Effector memory CD8-positive, alpha-beta T cell (primary cell): ENCODE measurements at places on chromosomes 1 and 21.
A peak's percentile ranks its signal among the peaks of the same experiment; 100 is the strongest.

GRCh38 chr1:6389971-6390370, 3.6 kb downstream of the ACOT7 start:
- no peak overlapping the region for H3K27ac ChIP-seq
- no peaks in the 10 kb centered on the region for H3K27me3 ChIP-seq
- no peak overlapping the region for H3K4me3 ChIP-seq

DNA sequence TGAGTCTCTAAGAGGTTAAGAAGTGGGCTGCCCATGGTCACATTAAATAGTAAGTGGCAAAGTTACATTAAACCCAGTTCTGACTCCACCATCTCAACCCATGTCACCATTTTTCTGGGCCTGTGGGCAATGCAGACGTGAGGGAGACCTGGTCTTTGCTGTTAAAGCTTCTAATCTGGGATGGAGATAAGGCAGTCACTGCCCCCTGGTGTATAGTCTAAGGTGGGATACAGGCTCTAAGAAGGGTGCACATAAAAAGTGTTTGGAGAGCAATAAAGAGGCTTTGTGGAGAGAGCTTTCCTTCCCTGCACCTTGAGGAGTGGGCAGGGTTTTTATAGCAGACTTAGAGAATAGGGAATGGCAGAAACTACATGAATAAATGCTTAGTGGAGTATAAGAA, 141.3 kb downstream of the ROR1 start:
- no peak for DNase-seq
- no peaks in the 10 kb centered on the region for H3K4me1 ChIP-seq
- peaks cover 8% of the 10 kb centered on the region for H3K27me3 ChIP-seq
- no peak overlapping the region for H3K27ac ChIP-seq

DNA sequence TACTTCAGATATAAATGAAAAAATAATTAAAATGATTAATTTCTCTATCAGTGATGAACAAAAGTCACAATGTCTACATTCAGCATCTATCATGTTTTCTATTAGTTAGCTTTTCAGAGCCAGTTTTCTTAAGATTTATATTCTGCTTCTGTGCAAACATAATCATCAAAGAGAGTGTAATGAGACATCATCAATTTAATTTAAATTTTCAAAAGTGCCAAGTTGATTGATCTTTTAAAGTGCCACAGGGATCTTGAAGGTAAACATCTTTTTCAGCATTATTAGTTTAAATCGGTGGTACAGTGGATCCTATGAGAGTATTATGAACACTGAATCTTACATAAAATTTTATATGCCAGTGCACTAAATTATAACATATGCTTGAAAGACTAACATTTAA, 1176.1 kb downstream of the PLA2G4A start:
- H3K4me1 ChIP-seq = no peaks in the 10 kb centered on the region
- H3K27me3 ChIP-seq = no peaks in the 10 kb centered on the region
- no peaks in the 10 kb centered on the region for H3K36me3 ChIP-seq
- no peak for DNase-seq
- no peak overlapping the region for H3K27ac ChIP-seq
- H3K4me3 ChIP-seq = no peak overlapping the region

- peaks cover 82% of the 10 kb centered on the region for H3K27me3 ChIP-seq
- H3K4me3 ChIP-seq = no peak overlapping the region
- no peaks in the 10 kb centered on the region for H3K36me3 ChIP-seq
- DNase-seq = no peak
- peaks cover under 1% of the 10 kb centered on the region for H3K4me1 ChIP-seq
These were observed 24.2 kb downstream of the TMEM51 start for GRCh38 chr1:15177710-15178166.

DNA sequence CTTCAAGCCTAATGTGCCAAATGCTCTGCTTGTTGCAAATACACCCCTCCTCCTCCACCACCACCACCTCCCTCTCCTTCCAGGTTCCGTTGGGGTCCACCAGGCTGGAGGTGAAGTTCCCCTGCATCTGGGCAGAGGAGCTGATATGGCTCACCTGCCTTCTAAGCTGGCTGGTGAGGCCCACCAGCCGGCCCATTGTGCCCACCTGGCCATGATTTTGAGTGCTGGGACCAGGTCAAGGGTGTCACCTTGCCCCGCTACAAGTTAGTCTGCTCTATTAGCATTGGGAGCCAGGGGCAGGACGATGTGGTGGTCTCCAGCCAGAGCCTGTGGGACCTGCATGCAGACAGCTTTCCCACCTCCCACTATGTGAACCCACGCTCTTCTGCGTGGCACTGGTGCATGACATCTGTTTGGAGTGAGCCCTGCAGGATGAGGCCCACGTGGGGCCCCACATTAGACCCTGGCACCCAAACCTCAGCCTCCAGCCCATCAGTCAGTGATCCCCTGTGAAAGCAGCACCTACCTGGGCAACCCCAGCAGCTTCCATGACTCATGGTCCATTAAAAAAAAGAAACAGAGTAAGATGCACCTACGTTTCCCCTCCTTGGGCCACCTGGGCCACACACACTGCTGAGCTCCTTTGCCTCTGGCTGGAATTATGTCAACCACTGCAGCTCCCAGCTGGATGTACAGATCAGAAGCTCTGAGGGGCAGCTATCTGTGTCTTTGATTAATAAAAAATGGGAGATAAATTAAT, 15.6 kb upstream of the CDCP2 start:
- no peak overlapping the region for H3K4me3 ChIP-seq
- no peaks in the 10 kb centered on the region for H3K36me3 ChIP-seq
- DNase-seq = no peak
- no peak overlapping the region for H3K27ac ChIP-seq
- H3K27me3 ChIP-seq = peaks cover 6% of the 10 kb centered on the region

DNA sequence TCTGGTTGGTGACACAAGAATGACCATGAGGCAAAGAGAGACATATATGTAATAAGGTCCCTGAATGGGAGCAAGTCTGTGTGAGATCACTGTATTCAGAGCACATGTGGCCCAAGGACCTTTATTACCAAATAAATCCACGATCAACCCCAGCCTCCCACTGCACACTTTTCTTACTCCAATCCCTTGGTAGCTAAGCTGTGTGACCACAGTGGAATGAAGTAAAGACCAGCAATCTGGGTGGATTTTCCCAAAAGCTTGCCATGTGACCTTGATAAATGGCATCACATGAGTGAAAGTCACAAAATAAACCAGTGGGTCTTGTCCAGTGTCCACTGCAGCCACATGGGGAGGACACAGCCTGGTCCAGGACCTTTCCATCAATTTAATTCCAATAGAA, 36.7 kb upstream of the TLR5 start:
- H3K27ac ChIP-seq = no peak overlapping the region
- H3K27me3 ChIP-seq = peaks cover 45% of the 10 kb centered on the region
- H3K4me3 ChIP-seq = no peak overlapping the region
- H3K4me1 ChIP-seq = peaks cover 7% of the 10 kb centered on the region
- no peak for DNase-seq

DNA sequence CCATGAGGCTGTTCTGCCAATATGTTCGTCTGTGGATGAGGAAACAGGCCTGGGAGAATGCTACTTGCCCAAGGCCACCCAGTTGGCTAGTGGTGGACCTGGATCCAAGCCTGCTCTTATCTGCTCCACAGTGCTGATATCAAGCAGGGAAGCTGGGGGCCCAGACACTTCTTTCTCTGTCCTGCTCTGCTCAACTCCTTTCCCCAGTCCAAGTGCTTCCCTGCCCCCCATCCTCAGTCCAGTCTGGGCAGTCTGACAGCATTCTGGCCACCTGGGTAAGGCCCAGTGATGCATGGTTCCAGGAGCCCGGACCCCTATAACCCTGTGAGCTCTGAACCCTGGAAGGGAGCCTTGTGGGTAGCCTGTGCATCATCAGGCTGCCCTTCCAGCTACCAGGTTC, 4.2 kb upstream of the PAQR7 start:
- DNase-seq = no peak
- no peaks in the 10 kb centered on the region for H3K27me3 ChIP-seq
- H3K36me3 ChIP-seq = no peaks in the 10 kb centered on the region
- H3K27ac ChIP-seq = peak overlapping the region; percentile 47

DNA sequence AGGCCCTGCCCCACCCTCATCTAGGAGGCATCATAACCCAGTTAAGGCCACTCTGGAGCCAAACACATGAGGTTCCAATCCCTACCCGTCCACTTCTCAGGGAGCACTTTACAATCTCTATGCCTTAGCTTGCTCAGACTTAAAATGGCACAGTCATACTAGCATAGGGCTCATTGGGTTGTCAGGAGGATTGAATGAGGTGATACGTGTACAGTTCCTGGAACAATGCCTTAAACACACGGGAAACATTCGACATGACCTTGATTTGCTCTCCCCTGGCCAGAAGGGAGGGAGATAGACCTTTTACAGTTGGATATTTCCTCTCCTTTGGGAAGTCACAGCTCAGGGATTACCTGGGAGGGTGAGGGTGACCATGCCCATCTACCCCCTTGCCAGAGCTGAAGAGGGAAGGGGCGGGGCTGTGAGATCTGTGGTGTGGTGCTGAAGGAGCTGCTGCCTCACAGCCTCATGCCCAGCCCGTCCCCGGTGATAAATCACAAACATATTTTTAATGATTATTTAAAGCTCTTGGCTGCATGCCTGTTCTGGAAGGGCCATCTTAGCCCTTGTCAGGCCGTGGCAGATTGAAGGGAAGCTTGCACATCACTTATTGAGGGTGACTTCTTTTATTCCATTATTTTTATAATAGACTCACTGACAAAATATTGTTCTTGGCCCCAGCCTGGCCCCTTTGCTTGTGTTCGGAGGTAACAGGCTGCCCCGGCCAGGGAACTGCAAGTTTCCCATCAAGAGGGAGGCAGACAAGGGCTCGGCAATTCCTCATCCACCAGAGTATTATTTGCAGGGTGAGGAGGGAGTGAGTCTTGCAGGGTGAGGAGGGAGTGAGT, 83.4 kb downstream of the FOXD2 start:
- no peak overlapping the region for H3K27ac ChIP-seq
- H3K4me3 ChIP-seq = no peak overlapping the region
- H3K27me3 ChIP-seq = peaks cover 93% of the 10 kb centered on the region
- no peaks in the 10 kb centered on the region for H3K36me3 ChIP-seq
- DNase-seq = no peak

DNA sequence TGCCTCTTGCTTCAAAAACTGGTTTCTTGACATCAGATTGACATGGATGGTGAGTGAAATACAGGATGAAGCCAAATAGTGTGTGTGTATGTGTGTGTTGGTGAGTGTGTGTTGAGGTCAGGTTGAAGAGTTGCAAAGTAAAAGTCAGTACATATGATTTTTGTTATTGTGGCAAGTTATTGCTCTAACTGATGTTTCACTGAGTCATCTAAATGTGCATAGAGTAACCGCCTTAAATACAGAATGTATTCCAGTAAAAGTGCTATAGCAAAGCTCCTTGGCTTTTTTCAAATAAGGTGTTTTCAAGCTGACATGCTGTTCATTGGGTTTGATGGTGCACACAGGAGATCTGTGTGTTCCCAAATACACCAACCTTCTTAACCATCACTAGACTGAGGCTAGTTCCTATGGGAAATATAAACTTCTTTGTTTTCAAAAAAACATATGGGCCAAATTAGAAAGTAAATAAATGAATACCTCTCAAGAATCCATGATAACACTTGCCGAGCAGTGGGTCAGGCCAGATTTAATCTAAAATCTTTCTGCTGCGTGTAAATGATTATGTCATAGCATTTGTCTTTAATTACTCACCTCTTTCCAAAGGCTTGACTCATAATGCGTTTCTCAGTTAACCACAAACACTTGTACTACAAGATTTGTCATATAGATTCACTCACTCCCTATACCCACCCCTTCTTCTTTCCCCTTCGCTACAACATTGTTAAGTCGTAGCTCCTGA, 151.1 kb downstream of the LYPLAL1 start:
- no peak for DNase-seq
- no peaks in the 10 kb centered on the region for H3K36me3 ChIP-seq
- H3K4me3 ChIP-seq = no peak overlapping the region
- no peaks in the 10 kb centered on the region for H3K27me3 ChIP-seq

DNA sequence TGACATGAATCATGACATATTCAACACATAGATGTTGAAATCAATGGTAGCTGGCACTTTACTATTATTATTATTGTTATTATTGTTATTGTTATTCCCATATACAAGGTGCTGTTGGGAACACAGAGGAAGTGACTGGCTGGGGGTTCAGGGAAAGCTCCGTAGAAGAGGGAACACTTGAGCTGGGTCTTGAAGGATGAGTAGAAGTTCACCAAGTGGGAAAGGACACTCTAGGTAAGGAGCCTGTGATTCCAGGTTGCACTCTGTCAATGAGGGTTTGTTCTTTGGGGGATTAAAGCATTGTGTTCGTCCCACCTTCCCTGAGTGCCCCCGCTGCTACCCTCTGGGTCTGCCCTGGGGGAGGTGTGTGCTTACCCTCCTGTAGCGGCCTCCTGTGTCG, 14.1 kb downstream of the ZNF362 start:
- H3K36me3 ChIP-seq = peaks cover 7% of the 10 kb centered on the region
- H3K4me1 ChIP-seq = peaks cover 41% of the 10 kb centered on the region
- H3K27me3 ChIP-seq = no peaks in the 10 kb centered on the region
- no peak overlapping the region for H3K4me3 ChIP-seq
- no peak for DNase-seq

DNA sequence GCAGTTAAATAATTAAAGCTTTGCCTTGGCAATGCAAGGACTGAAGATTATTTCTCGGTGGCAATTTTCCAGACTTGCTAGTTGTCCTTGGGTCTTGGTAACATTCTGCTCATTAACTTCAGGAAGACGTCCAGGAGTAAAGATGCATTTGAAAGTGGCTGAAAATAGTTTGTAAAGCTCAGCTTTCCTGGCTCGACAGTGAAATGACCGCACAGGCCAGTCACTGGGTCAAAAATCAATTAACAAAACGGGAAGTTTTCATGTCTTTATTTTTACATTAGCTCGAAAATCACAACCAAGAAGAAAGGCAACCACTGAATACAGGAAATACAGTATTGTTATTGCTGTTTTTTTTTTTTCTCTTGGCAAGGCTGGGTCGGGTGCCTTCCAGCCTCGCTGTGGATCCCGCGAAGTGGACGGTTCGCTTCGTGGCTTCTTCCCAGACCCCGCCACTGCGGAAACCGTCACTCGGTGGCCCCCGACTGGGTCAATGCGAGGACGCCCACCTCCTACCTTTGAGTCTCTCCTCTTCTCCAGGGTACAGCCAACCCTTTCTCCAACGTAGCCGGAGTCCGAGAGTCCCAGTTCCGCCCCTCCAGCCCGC, 479 bp upstream of the SNX7 start:
- peak overlapping the region; percentile 56 for H3K4me3 ChIP-seq
- peaks cover 11% of the 10 kb centered on the region for H3K4me1 ChIP-seq
- no peaks in the 10 kb centered on the region for H3K36me3 ChIP-seq
- peaks cover 27% of the 10 kb centered on the region for H3K27me3 ChIP-seq
- no peak for DNase-seq
- H3K27ac ChIP-seq = no peak overlapping the region

GRCh38 chr1:109780982-109781381, 17.3 kb upstream of the EPS8L3 start:
- H3K27ac ChIP-seq = no peak overlapping the region
- H3K4me1 ChIP-seq = peaks cover 6% of the 10 kb centered on the region
- DNase-seq = no peak
- H3K27me3 ChIP-seq = peaks cover 1% of the 10 kb centered on the region
- H3K4me3 ChIP-seq = no peak overlapping the region

DNA sequence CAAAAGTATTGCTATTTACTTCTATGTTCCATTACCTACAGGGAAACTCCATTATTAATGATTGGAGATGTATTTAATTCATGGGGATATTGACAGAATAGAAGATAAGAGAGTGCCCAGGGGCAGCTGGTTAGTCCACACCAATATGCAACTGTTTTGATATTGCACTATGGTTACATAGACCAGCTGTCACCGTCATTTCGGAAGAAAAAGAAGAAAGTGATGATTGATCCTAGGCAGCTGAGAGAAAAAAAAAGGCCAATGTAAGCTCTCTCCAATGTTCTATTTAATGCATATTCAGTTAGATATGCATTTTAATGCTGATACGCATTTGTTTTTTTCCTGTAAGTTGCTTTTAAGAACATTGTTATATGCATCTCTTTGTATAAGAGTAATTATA, 1367.2 kb downstream of the KCNT2 start:
- no peak overlapping the region for H3K4me3 ChIP-seq
- H3K27ac ChIP-seq = no peak overlapping the region
- H3K27me3 ChIP-seq = no peaks in the 10 kb centered on the region
- no peaks in the 10 kb centered on the region for H3K36me3 ChIP-seq
